ENCODE measurements at places on chromosomes 7 and 10.

GRCh38 chr10:116753759-116754158 is 11.4 kb upstream of the HSPA12A start:
- peak; percentile 81 for DNase-seq

GRCh38 chr10:57986422-57986821 is 281.3 kb downstream of the IPMK start:
- no peak for DNase-seq

GRCh38 chr7:21251151-21251800 is 176.6 kb upstream of the SP4 start:
- no peak for DNase-seq

DNA sequence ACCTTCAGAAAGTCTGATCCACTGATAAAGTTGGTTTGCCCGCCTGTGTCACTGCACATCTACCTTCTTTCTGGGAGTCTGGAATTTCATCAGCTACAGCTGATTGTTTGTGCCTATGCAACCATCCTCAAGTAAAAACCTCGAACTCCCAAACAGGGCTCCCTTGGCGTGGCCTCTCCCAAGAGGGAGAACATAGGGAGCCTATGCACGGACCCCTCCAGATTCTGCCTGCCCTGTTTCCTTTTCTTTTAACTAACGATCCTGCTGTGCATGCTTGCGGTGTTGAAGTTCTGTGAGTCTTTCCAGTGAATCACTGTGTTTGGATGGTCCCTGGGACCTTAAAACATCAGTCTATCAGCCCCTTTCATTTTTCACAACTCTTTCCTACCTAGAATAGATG is 226.9 kb upstream of the SEMA3D start:
- no peak for DNase-seq

DNA sequence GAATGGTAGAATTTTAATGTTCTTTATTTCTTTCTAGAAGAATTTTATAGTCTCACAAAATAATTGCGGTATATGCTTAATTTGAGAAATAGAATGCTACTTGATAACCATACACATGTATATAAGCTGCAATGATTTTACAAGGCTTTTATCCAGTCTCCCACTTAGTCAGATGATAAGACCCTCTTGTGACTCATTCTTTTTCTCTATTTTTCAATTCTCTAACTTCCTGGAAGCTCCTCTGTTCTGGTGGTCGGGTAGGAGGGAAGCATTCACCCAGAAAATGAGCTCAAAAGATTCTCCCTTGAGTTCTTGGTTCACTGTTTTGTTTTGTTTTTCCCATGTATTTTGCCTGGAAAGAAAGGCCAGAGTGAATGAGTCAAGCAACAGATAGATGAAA is 546.6 kb downstream of the INHBA start:
- no peak for DNase-seq

- DNase-seq, result no peak
Measured at GRCh38 chr10:96176985-96177384, 46.9 kb downstream of the ZNF518A start.

GRCh38 chr10:70479626-70480238 is 1.2 kb downstream of the PALD1 start:
- no peak for DNase-seq

- no peak for DNase-seq
Measured at GRCh38 chr7:105339404-105340323, 49.1 kb downstream of the SRPK2 start.

DNA sequence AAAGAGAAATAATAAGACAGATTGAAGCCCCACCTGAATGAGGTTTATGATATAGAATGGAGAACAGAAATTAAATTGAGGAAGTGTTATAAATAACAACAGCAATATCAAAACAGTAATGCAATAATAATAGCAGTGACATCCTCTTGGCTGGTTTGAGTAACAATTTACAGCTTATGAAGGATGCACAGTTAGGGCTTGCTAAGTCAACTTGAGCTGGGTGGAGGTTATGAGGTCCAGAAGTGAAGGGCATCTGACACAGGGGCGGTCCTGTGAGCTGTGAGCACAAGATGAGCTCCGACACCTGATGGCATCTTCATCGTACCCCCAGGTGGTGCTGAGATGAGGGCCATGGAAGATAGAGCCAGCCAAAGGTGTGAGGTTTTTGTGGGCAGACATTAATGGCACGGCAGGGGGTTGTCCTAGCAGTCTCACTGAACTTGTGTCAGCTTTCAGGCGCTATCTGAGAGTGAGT is 30.5 kb downstream of the ARHGAP22 start:
- no peak for DNase-seq

DNA sequence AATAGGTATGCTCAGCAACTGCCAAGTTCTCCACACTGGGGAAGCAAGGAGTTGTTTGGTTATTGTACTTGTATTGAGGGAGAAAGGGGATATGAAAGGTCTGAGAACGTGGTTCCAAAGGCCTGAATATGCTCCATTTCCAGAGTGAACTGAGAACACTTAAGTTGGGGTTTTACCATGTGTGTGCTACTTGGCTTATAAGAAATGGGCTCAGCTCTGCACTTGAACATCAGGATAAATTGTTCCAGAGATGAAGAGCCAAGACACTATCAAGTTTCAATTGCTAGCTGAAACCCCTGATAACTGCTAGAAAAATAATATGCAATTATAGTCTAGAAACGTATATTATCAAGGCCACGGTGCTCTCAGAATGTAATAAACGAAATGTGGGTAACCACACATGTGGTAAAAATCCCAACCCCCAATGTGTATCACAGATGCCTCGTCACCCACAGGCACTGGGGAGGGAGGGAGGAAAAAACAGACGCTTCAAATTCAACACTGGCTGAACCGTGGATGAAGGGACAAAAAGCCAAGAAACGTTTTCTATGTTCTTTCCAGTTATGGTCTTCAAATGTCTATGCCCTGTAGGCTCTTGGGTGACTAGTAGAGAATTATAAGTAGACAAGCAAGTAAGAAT is 16.3 kb downstream of the ELMO1 start:
- DNase-seq, result no peak

GRCh38 chr7:140773104-140773503 is 76.6 kb downstream of the NDUFB2 start:
- DNase-seq, result no peak

GRCh38 chr10:132708441-132708840 is 77.5 kb downstream of the NKX6-2 start:
- no peak for DNase-seq

DNA sequence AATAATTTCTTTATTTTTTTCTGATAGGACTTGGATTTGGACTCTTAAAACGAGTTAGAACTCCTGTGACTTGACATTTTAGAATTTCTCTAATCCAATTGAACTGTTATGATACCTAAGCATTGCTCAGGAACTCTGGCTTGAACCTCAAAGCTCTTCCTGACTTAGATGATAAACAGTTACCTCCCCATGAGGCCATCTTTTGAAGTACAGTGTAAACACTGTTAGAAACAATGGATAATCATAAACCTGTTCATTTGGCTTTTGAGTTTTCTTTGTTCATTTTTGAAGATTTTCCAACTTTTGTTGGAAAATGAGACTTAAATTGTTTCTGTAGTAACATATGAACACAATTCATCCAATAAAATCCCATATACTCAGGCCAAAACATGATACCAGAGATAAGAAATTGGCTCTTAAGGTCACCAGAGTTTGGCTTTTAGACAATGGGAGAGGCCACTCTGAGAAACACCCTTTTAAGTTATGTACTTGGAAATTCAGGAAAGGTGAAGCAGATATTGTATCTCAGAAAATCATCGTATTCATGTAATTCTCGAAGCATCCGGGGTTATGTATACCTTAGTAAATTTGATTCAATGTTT is 59.6 kb downstream of the RUNDC3B start:
- no peak for DNase-seq

GRCh38 chr7:101557421-101557820 is 71.7 kb downstream of the MYL10 start:
- DNase-seq, result no peak

GRCh38 chr10:28794986-28795385 is 117.7 kb downstream of the BAMBI start:
- peak; percentile 55 for DNase-seq

DNA sequence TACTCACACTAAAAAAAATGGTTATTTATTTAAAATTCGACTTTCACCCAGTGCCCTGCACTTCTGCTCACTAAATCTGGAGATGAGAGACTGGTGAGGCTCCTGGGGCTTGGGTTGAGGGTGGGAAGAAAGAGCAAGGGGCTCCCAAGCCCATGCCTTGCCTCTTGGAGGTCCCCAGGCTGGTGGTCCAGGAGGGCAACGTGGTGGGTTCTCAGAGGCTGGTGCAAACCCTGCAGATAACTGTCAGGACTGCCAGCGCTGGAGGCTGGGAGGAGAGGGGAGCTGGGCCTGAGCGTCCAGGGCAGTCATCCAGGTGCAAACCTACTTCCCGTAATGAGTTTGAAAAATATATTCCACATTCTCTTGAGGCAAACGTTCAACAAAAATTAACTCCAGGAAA is 528.3 kb downstream of the GLRX3 start:
- no peak for DNase-seq

DNA sequence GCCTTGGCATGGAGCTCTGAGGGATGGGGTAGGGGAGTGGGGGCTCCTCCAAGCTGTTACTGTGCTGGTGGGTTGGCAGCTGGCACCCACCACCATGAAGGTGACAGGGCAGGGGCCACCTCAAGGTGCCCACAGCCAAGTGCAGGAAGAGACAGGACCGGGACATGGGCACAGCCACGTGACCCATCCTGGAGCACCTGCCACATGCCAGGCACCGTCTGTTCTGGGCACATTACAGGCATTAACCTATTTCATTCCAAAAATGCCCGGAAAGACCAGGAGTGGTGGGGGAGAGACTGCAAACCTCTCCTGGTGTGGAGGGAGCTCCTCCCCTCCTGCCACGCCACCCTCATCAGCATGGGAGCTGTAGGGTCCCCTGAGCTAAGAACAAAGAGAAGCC is 56.7 kb downstream of the CAMK2B start:
- no peak for DNase-seq

DNA sequence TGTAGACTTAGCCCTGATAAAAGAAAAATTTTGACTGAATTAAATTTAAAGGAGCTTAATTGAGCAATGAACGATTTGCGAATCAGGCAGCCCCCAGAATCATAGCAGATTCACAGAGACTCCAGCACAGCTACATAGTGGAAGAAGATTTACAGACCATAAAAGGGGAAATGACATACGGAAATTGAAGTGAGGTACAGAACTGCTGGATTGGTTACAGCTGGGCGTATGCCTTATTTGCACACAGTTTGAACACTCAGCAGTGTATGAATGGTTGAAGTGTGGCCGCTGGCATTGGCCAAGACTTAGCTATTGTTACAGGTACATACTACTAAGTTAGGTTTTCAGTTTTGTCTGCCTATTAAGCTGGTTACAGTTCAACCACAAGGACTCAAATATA is 433.5 kb upstream of the CELF2 start:
- no peak for DNase-seq

- DNase-seq, result no peak
Measured at GRCh38 chr10:78491812-78492211, 458.1 kb downstream of the RPS24 start.

Data from DMS79 (cell line).